Stimulated activated CD8-positive, alpha-beta memory T cell treated with anti-CD3 and anti-CD28 coated beads, Interleukin-12 subunit alpha, Interleukin-12 subunit beta, amount 100 ng/mL, for 4 hours (primary cell): ENCODE measurements at places on chromosomes 7 and 10.

- no peak for DNase-seq
These were observed 191.7 kb upstream of the C7orf33 start for GRCh38 chr7:148398844-148399365.

DNA sequence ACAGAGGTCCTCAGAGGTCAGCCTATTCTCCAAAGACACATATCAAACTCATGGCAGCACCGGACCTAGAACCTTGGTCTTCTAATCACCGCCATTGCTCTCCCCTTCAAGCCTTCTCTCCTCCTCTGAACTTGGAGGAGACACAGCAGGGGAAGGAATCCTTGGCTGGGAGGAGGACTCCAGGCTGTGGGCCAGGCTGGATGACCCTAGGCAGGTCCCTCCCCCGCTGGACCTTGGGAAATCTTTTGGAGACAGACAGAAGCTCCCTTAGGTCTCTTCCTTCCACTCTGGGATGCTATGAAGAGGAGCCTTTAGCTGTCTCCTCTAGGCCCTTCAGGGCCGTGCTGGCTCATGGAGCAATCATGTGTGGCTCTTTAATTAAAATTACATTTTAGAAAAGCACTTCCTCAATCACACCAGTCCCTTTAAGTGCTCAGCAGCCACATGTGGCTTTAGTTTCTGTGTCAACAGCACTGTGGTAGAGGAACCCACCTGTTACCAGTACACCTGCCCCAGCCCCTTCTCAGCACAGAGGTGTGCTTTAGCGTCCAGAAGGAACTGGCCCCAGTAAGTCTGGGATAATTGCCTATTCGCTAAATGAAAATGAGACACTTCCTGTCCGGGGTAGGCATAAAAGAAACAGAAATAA, 238.2 kb downstream of the CELF2 start:
- DNase-seq: no peak

- DNase-seq: no peak
These were observed 67.2 kb downstream of the COBL start for GRCh38 chr7:51249187-51249945.

DNA sequence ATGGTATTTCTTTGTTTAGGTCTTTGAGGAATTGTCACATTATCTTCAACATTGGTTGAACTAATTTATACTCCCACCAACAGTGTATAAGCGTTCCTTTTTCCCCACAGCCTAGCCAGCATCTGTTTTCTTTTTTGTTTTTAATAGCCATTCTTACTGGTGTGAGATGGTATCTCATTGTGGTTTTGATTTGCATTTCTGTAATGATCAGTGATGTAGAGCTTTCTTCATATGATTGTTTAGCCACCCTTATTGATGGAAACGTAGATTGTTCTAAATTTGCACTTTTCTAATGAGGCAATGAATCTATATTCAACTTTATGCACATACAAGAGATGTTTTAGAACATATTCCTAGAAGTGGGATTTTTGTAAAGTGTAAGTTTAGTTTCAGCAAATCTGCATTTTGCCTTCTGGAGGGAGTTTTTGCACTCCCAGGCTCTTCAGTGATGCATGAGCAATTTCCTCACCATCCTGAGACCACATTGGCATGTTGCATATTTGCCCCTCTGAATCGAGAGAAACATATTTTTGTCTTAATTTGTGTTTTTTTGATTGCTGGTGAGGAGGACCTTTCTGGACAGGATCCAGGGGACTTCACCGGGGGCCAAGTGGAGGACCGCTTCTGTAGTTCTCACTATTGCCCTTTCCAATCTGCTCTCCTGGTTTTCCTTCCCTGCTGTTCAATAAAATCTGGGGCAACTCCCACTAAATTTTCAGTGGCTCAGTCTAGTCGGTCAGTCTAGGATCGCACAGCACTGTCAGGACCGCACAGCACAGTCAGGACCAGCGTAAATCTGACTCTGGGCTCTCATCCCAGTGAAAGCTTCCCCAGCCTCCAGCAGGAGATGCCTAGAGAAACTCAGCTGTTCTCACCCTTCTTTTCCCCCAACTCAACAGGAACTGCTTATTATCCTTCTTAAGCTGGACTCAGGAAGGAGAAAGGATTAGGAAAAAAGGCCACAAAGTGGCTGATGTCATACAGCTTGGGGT, 157.0 kb downstream of the PTPN20 start:
- no peak for DNase-seq

DNA sequence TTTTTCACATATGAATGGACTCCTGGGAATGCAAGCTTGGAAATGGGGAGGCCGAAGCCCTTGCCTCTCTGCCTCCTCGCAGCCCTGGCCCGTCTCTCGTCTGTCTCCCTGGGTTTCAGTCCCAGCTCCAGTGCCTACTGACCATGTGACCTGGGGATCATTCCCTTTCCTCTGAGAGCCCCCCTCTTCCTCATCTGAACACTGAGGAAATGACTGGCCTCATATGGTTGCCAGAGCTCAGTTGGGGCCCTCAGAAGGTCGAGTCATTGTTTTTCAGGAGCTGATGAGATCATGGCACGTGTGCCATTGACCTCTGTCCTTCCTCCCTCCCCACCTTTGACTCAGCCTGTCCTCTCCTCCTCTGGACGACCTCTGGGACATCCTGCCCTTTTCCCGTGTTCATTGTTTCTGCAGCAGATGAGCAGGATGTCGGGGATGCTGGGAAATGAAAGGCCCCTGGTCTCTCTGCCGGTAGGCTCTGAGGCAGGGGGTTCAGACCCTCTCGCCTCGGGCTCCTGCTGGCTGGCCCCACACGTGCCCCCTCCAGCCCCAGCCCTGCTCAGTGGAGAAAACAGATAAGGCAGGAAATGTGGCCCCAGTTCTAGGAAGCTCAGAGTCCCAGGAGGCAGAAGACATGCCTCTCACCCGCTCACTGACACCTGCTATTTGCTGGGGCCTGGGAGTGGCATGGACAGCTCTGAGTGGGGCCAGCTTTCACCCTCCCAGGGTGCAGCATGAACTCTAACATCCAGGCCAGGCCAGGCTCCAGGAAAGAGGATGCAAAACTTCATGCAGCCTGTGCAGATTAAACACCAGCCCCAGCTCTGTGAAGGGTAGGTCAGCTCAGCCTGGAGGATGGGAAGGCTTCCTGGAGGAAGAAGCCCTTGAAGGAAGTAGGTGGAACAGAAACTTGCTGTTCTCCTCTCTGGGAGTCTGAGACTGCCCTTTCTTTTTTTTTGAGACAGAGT, 8.3 kb upstream of the PPP1R35 start:
- no peak for DNase-seq

GRCh38 chr10:17650416-17650815, 6.5 kb downstream of the STAM start:
- DNase-seq: no peak

GRCh38 chr7:3650844-3651243, 349.8 kb downstream of the SDK1 start:
- DNase-seq: no peak

- no peak for DNase-seq
These were observed 119.5 kb downstream of the BAMBI start for GRCh38 chr10:28796606-28797512.

DNA sequence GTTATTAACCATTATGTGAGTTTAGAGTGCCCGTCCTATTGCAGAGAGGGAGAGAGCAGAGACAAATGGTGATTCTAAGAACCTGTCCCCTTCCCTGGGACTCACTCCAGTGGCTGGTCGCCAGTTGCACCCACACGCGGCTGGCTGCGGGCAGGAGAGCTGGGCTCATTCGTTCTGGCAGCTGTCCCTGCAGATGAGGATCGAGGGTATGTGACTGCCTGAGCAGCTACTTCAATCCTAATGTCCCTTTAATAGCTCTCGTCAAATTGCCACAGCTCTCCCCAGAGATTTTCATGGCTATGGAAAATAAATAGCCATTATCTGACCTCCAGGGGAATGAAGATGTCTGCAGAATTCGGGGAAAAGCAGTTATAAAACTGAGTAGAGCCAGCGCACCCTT, 41.6 kb downstream of the RBM28 start:
- no peak for DNase-seq

GRCh38 chr10:123240250-123240649, 86.0 kb downstream of the BUB3 start:
- no peak for DNase-seq

GRCh38 chr7:151167197-151167961, at the start of gene GBX1:
GBX1 (minus strand) TSS chr7:151167694; CDS start chr7:151167548, 146 bp downstream.
- DNase-seq: no peak
